Astrocyte of the cerebellum (primary cell): ENCODE measurements at places on chromosomes 13 and 19.

DNA sequence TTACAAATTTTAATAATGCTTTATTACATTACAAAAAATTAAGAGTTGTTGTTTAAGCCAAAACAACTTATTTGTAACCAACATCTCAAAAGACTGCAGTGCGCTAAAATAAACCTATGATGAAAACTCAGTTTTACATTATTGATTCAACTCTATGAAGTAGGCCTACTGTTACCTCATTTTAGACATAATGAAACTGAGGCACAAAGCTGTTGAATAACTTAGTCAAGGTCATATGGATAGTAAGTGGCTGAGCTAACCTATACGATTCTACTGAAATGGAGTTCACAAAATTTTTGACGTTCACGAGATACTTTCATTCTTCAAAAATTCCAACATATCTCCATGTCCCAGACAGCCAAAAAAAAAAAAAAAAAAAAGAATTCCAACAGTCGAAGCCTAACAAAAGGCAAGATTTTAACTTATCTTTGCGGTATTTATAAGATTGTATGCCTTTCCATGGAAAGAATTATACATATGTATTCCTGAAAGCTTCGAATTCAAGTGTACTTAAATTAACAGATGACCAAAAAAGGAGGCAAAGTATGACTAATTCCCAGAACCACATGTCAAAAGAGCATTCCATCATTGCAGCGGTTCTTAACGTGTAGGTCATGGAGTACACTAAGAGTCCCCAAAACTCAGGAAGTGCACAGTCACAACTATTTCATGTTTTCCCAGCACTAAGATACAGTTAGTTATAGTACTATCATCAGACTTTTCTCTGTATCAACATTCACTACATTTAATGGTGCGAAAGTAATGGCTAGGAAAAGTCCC is 69.4 kb downstream of the PSPC1 start:
- peak; percentile 54 for DNase-seq

- DNase-seq, result no peak
These were observed 8.8 kb downstream of the GIPR start for GRCh38 chr19:45676851-45677263.

- no peak for DNase-seq
These were observed 184.9 kb downstream of the TM9SF2 start for GRCh38 chr13:99686157-99686572.

- peak; percentile 94 for DNase-seq
These were observed 169.8 kb downstream of the SHISA2 start for GRCh38 chr13:25881971-25882451.

DNA sequence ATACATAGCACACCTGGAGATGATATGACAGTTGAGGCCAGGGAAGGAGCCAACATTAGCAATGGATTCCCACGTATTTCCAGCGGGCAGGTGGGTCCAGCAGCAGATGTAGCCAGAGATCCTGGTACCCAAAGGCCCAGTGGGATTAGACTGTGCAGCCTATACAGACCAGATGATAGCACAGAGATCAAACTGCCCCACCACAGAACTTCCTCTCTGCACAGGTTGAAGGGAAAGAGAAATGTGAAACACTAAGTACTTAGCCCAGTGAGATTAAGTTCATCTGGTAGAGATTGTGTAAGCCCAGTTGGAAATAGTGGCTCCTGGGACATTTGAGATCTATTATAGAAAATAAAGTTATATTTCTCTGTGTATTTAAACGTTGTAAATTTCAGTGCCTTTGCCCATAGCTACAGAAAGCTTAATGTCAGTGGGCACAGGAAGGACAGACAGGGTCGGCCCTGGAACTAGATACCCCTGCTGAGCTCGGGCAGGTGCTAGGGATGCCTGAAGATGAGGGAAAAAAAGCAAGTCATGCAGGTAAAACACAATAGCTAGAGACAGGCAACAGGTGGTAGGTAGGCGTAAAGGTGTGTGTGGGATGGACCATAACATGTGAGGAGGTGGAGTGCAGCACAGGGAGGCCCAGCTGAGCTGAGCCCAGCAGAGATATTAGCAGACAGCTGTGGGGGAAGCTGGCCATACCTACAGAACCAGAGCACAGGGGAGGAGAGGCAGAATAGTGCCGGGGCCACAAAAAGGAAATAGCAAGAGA is 27.3 kb upstream of the SPATA13 start:
- DNase-seq, result no peak

DNA sequence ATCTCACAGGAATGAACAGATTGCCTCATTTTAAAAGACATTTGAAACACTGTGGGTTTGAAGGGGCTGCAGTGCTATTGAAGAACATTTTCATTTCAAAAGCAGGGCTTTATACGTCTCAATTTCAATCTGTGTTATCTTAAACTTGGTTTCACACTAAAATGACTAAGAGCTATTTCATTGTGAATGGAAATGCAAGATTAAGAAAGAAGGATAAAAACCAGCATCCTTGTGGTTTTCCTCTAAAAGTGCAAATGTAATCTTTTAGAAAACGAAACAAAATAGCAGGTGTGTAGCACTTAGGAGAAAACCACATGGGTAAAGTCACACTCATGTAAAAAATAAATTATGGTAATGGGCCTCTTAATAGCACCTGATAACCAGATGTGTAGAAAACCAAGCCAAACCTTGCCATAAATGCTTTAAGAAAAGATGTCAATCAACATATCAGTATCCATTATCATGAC is 397.7 kb downstream of the GPC6 start:
- peak; percentile 39 for DNase-seq

GRCh38 chr19:58059671-58060078 is 593 bp downstream of the ZNF135 start:
- DNase-seq, result no peak

DNA sequence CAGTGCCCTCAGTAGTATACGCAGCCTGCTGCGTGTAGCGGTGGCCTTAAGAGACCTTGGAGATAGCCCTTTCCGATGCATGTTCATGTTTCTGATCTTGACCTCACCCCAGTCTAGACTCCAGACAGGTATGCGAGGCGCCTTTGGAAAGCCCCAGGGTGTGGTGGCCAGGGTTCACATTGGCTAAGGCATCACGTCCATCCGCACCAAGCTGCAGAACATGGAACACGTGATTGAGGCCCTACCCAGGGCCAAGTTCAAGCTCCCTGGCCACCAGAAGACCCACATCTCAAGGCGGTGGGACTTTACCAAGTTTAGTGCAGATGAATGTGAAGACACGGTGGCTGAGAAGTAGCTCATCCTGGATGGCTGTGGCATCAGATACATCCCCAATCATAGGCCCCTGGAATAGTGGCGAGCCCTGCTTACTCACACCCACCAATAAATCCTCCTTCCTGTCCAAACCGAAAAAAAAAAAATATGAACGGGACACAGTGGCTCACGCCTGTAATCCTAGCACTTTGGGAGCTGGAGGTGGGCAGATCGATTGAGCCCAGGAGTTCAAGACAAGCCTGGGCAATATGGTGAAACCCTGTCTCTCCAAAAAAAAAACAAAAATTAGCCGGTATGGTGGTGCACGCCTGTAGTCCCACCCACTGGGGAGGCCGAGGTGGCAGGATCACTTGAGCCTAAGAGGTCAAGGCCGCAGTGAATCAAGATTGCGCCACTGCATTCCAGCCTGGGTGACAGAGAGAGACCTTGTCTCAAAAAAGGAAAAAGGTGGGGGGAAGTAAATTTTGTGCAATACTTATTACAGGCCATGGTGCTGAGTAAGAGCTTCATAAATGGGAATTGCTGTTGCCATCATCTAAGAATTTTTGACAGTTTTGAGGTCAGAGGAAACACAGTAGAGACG is 12.4 kb upstream of the CBLC start:
- no peak for DNase-seq

DNA sequence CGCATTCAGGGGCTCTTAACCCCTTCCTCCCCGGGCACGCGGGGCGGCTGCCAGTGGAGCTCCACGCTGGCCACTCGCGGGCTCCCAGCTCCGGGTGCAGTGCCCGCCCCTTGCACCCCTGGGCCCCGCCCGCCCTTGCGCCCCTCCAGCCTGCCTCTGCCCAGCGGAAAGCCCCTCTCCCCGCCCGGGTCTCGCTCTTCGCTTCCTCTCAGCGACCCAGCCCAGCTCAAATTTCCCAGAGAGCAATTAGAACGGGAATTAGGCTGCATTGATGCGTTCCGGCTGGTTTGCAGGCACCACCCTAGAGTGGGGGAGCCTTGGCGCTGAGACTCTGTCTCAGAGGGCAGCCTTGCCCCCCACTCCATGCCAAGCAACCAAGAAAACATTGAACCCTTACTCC is 1.8 kb upstream of the GSX1 start:
- no peak for DNase-seq

DNA sequence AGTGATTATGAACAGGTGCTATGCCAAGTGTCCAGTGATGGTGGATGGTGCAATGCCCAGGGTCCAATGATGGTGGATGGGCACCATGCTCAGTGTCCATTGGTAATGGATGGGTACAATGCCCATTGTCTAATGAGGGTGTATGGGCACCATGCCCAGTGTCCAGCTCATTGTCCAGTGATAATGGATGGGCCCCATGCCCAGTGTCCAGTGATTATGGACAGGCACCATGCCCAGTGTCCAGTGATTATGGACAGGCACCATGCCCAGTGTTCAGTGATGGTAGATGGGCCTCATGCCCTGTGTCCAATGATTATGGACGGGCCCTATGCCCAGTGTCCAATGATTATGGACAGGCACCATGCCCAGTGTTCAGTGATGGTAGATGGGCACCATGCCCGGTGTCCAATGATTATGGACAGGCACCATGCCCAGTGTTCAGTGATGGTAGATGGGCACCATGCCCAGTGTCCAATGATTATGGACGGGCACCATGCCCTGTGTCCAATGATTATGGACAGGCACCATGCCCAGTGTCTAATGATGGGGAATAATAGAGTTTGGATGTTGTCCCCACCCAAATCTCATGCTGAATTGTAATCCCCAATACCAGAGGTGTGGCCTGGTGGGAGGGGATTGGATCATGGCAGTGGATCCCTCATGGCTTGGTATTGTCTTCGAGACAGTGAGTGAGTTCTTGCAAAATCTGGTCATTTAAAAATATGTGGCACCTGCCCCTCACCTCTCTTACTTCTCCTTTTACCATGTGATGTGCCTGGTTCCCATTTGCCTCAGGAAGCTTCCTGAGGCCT is 87.8 kb downstream of the ANKRD10 start:
- no peak for DNase-seq
